ENCODE measurements at places on chromosomes 5 and 9.
A peak's percentile ranks its signal among the peaks of the same experiment; 100 is the strongest.

- DNase-seq = no peak
Observed at GRCh38 chr9:110971705-110972104, 66.6 kb downstream of the LPAR1 start.

GRCh38 chr9:8062459-8062858 lies 262.9 kb upstream of the DMAC1 start:
- no peak for DNase-seq

DNA sequence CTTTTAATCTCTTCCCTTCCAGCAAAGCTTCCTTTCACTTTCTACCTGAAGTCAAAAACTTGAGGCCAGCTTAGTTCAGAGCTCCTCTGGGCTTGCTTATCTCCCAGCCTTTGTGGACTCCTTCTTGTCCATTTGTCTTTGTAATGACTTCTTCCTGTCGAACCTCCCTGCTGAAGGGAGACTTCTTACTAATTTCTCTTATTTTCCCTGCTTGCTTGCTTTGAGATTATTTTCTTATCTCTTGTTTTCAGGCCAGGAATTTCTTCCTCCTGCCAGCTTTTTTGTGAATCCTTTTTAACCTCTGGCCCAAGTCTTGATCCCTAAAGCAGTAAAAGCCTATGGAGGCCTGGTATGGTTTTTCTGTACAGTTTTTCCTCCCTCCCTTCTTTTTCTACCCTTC lies 46.8 kb upstream of the DHFR start:
- DNase-seq = no peak

DNA sequence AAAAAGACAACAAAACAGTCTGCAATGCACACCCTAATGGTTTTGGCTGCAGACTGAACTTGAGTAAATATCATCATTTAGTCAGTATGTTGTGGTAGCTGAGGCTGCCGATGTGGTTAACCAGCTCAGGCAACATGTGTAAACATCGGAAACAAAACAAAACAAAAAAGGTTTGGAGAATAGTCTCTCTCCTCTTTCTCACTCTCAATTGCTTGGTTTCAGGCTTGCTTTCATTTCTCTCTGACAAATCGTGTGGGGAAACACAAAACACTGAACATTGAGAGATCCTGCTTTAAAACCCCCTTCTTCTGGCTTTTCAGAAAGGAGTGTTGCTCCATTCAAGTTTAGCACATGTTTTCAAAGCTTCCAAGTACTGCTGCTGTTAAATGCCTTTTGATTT lies 453.3 kb downstream of the BNC2 start:
- peak; percentile 78 for DNase-seq

GRCh38 chr5:176658817-176659511 lies 11.7 kb downstream of the TSPAN17 start:
- DNase-seq = peak; percentile 34

GRCh38 chr5:119070578-119070827 lies 384 bp upstream of the DMXL1 start:
- no peak for DNase-seq

DNA sequence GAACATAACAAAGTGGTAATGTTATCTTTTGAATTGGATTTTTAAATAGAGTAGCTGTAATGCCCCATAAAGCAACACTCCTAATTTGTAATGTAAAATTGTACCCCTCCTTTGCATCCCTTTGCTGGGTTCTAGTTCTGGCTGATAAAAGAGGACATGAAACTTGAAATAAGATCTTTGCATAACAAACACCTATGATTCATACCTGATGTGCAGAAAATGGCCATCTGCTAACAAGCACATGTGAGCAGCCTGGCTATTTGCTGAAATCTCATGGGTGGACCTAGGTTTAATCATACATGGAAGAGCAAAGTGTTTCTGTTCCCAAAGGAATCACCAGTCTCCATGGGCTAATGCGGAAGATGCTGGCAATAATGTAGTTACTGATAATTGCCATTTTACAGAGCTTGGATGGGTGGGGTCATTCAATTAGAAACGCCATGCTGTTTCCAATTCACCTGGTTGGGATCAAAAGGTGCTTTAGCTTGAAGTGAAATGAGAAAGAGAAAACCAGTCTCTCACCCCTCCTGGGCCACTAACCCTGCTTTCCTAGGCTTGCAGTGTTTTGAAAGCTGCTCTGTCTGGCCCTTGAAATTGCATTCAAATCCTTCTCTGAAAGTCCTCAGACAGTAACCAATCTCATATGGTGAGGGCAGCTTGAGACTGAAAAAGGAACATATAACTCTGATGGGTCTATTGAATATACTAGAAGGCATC lies 585.1 kb downstream of the TLE4 start:
- no peak for DNase-seq

GRCh38 chr5:95973793-95974325 lies 12.2 kb upstream of the ELL2 start:
- peak; percentile 45 for DNase-seq

- DNase-seq = peak; percentile 46
Observed at GRCh38 chr5:66207800-66208561, 63.9 kb downstream of the SREK1 start.

DNA sequence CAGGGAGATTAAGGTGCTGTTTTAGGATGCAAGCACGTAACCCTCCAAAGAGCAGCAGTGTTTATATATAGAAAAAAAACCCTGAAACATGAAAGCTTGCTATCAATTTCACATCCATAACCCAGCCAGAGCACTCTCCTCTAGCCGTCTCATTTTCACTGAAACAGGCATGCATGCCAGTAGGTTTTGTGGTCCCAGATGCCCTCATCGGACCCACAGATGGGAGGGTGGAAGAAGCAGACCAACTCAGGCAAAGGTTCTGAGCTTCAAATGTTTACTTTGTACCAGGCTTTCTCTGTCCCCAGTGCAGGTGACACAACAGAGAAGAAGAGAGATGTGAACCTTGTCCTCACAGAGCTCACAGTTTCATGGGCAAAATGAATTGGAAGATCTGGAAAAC lies 127.4 kb upstream of the ATP10B start:
- DNase-seq = no peak

DNA sequence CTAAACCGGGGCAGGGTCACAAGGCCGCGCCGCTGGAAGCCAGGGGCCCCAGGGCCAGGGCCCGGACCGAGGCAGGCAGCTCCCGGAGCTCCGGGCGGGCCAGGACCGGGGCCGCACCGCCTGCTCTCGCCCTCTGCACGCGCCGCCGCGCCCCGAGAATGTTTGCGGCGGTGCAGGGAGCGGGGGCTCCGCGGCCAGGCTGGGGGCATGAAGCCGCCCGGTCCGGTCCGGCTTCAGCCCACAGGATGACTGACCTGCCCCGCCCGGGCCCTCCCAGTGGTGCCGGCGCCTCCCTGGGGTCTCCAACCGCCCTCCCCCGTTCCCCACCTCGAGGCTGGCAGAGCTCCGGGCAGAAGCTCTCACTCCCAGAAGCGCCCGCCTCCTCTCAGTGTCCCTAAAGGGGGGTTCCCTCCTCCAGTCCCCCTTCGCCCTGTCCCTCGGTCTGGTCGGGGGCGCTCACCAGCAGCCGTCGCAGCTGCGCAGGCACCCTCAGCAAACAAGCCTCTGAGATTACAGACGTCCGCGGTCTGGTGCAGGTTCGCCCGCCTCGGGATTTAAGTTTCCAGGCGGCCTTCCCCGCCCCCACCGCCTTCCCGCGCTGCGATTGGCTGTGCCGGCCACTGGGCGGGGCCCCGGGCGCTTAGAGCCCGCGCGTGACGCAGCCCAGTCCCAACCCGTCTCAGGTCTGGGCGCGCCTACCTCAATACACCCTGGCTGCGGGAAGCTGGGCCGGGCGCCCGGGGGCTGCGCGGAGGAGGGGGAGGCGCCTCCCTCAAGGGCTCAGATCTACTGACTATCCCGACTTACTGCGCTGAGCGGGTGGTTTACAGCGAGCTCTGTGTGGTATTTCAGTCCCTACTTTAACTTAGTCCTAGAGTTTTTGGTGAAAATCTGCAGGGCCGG lies at the start of gene CTSV:
CTSV (minus strand) TSS at position 532 of the 903 bp plus-strand sequence. CDS start 1,099 bp downstream, outside the sequence.
- peak; percentile 76 for DNase-seq

DNA sequence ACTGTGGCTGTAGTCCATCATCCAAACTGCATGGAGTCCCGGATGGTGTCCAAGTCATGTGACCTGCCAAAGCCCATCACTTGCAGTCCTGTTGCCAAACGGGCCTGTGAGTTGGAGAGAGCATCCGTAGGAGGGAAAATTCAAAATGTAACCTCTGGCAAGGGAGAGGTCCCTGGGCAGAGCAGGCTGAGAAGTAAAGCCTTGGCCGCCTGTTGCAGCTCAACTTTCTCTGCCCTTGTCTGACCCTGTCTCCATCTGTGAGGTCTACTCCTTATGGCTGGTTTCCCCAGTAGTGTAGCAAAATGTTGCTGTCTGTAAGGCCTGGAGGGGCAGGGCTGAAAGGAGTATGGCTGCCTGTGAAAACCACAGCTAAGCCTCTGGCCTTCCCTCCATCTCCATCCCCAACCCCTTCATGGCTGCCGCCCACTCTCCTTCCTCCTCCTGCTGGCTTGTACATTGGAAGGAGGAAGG lies 163.5 kb downstream of the SEMA6A start:
- no peak for DNase-seq

- DNase-seq = peak; percentile 49
Observed at GRCh38 chr9:37215830-37216229, 95.5 kb downstream of the ZCCHC7 start.

- DNase-seq = no peak
Observed at GRCh38 chr5:143402017-143402552, 1.4 kb downstream of the NR3C1 start.

- no peak for DNase-seq
Observed at GRCh38 chr5:64939772-64940510, 171.2 kb downstream of the CWC27 start.

- DNase-seq = no peak
Observed at GRCh38 chr5:179733772-179734126, 1.1 kb downstream of the MAML1 start.

- no peak for DNase-seq
Observed at GRCh38 chr5:39604491-39604890, 179.7 kb upstream of the DAB2 start.

GRCh38 chr5:176151281-176151680 lies 86.9 kb upstream of the SIMC1 start:
- peak; percentile 83 for DNase-seq

GRCh38 chr9:14756291-14756690 lies 33.8 kb upstream of the CER1 start:
- no peak for DNase-seq

DNA sequence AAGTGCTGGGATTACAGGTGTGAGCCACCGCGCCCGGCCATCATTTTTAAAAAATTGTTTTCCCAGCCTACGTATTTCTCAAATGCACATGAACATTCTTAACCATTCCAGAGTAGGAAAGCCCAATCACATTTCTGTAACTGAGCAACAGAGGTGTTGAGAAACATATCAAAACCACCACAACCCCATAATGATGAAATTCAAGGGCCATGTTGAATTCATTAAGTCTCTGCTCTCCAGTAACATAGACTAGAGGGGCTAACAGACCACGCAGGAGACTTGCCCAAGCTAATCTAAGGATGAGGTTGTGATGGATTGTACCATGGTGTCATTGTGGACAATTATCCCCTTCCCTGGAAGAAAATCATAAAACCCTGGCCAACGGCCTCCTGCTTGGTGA lies 52.9 kb downstream of the MYO10 start:
- DNase-seq = peak; percentile 64

- DNase-seq = peak; percentile 86
Observed at GRCh38 chr5:134124289-134125038, 10.0 kb downstream of the TCF7 start.

All from fibroblast of upper back skin (primary cell).